ENCODE measurements at places on chromosomes 2 and 18. TPM values are rescaled to one million over a fixed set of nuclear protein-coding genes. Genes with fewer than 3 reads are reported as not detected.

DNA sequence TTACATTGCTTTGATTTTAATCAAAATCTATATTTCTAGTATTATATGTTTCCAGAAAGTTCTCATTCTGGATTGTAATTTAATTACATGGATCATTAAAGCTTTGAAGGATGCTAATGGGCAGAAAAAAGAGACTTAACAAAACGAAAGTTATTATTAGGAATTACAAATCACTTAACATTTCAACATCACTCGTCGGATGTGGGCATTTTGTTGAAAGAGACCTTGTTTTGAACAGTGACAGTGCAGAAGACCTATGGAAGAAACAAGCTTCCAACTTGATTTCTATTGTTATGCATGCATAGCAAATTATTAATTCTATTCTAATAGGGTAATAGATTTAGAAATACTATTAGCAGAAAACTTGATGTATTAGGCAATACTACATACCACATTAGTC, 31.4 kb upstream of the DARS1 start:
- no peaks in the 10 kb centered on the region for H3K27me3 ChIP-seq
- H3K27ac ChIP-seq = no peak overlapping the region
- DNase-seq = no peak
- H3K4me3 ChIP-seq = no peak overlapping the region
- no peaks in the 10 kb centered on the region for H3K36me3 ChIP-seq

- peaks cover 50% of the 10 kb centered on the region for H3K4me1 ChIP-seq
- DNase-seq = no peak
- H3K4me3 ChIP-seq = no peak overlapping the region
These were observed 140.2 kb upstream of the NDUFV2 start for GRCh38 chr18:8962192-8962779.

DNA sequence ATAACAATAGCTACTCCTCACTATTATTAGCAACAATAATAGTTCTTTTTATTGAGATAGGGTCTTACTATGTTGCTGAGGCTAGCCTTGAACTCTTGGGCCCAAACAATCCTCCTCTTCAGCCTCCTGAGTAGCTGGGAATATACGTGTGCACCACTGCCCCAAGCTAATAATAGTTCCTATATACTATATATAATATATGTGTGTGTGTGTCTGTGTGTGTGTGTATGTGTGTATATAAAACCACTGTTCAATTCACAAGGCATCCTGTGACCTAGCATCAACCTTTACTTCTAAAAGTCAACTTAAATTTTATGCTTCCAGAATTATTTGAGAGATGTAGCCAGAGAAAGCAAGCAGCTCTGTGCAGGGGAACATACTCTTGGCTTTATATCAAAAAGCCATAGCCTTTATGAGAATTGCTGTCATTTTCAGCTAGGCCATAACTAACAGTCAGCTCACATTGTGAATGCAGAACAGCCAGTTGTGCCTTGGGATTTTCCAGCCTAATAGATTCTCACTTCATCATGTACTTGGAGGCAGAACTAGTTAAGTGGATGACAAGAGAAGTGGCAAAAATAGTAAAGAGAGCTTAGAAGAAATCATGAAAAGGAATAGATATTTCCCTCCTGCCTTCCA, 665.5 kb downstream of the NYAP2 start:
- no peaks in the 10 kb centered on the region for H3K4me1 ChIP-seq
- H3K36me3 ChIP-seq = no peaks in the 10 kb centered on the region
- H3K27ac ChIP-seq = no peak overlapping the region

GRCh38 chr18:34108206-34108605, 116.5 kb downstream of the NOL4 start:
- H3K27me3 ChIP-seq = no peaks in the 10 kb centered on the region
- no peak overlapping the region for H3K4me3 ChIP-seq
- DNase-seq = no peak
- no peaks in the 10 kb centered on the region for H3K4me1 ChIP-seq

- peak overlapping the region; percentile 72 for H3K27ac ChIP-seq
- H3K36me3 ChIP-seq = peaks cover 12% of the 10 kb centered on the region
- H3K27me3 ChIP-seq = no peaks in the 10 kb centered on the region
- no peak overlapping the region for H3K4me3 ChIP-seq
- peaks cover 69% of the 10 kb centered on the region for H3K4me1 ChIP-seq
These were observed 42.5 kb downstream of the LYPD6B start for GRCh38 chr2:149080971-149081370.

The MEP1B gene
- not detected for total RNA-seq

The UGT1A6 gene
- not detected for total RNA-seq

The C2orf69 gene
- 14.3 TPM for total RNA-seq

Measured in progenitor cell of endocrine pancreas (in vitro differentiated cells).